Right forelimb (tissue), 1 donor: ENCODE measurements at places on chromosomes 11 and 22.

DNA sequence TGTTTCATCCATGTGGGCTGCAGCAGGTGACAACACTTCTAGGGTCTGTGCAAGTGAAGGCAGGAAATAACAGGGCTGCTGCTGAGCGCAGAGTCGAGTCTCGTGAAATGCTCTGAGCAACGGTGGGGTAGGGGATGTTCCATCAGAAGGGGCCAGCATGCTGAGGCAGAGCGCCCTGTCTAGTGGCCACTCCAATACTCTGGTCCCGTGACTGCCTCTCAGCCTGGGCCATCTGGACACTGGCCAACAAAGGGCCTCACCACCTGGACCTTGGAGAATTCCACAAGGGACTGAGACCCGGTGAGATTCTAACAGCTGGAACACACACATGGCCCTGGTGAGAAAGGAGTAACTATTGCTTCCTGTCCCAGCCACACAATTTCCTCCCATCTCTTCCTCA, 375.7 kb downstream of the SHANK2 start:
- no peak for DNase-seq

GRCh38 chr11:83948200-83948599, 662.0 kb upstream of the CCDC90B start:
- DNase-seq = no peak

DNA sequence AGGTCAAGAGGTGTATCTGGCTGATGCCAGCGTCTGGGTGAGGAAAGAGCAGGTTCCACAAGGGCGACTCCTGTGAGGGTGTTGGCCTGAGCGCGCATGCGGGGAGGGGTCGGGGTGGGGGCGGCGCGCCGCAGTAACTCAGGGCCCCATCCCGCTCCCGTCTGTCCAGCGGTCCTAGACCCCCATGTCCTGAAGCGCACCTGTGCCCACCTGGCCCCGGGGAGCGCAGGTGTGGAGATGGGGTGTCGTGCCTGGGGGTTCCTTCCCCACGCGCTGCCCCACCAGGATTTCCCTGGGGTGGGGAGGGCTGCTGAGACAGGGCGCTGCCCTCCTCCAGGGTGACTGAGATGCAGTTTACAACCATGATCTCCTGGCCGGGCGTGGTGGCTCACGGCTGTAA, 20.9 kb downstream of the RNH1 start:
- no peak for DNase-seq

DNA sequence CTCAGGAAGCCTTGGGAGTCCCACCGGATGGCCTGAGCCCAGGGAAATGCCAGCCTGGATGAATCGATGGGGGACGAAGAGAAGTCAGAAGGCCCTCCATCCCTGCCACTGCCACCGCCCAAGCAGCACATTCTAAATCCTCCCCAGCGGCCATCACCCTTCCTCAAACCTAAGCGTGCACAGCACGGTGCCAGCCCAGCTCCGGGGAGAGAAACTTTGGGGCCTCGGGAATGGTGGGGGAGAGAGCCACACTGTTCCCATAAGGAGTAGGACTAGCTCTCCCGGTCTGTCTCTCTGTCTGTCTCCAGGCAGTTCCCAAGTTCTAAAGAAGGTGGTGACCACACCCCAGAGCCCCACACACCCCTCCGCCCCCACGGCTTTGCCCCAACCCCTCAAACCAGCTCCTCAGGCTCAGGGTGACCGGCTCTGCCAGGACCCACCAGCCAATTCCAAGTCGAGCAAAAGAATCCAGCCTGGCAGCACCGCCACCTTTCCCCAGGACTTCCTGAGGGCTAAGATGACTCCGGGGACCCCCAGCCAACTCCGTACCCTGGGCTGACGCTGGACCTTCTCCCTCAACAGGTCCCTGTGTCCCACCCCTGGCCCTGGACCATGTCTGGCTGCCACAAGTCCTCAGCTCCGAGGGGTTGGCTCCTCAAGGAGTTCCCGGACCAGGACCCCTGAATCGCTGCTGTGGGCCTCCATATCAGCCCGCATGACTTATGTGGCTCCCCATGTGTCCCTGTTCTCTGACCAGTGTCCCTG, 2.7 kb downstream of the AHNAK start:
- DNase-seq = peak; percentile 55

- DNase-seq = no peak
These were observed at the start of gene OR52L1 for GRCh38 chr11:5986885-5987284. Gene OR52L1 (minus strand): TSS chr11:5986985. CDS start chr11:5986930, 55 bp downstream.

DNA sequence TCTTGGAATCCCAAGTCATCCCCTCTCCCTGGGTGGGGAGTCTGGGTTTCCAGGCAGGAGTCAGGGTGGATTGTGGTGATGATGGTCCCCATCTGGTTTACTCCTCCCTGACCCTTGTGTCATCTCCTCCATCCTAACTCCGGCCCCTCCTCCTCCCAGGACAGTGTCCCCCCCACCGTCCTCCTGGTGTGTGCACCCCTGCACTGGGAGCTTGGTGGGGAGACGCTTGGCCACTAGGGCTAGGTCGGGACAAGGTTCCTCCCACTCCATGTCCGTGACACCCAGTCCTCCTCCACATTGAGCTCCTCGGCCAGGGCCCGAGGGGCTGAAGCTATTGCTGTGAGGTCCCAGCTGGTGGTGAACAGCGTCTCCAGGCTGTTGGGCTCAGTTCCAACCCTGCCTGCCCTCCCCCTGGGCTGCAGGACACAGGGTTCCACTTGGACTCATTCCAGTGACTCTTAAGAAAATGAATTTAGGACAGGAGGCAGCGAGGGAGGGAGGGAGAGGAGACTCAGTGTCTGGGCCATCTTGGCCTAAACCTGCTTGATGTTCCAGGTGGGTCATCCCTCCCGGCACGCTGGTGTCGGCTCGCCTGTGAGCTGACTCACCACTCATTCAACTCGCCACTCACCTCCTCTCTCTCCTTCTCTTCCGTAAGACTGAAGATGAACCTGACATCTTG, 433.2 kb downstream of the TBC1D22A start:
- peak; percentile 35 for DNase-seq

DNA sequence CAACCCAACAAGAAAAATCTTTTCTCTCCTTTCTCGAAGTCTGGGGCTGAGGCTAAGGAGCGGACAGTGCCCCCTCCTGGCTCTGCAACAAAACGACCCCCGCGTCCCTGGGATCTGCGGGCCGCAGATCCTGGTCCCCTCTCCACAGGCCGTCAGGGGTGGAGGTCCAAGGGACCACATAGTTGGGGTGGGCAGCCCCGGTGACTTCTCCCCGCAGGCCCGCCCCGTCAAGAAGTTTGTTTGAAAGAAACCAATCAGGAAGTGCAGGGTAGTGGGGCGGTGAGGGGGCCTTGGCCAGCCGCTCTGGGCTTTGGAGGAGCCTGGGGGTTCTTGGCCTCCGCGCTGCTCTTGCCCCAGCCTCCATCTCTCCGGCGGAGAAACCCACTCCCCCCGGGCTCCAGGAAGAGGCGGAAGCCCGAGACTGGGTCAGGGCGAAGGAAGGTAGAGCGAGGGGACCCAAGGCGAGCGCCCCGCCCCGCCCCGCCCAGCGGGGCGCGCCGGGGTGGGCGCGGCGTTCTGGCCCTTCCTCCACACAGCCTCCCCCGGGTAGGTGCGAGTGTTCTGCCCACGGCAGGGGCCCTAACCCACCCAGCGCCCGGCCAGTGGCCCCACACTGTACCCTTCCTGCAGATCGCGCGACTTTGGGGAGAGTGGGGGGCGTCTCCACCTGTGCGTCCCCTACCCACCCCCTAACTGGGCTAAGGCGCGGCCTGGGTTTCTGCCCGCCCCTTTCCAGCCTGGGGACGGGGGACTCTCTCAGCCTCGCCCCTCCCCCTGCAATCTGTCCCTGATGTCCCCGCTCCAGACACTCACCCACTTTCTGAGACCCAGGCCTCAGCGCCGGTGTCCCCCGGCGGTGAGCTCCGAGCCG, 1.3 kb downstream of the TP53I11 start:
- DNase-seq = no peak

DNA sequence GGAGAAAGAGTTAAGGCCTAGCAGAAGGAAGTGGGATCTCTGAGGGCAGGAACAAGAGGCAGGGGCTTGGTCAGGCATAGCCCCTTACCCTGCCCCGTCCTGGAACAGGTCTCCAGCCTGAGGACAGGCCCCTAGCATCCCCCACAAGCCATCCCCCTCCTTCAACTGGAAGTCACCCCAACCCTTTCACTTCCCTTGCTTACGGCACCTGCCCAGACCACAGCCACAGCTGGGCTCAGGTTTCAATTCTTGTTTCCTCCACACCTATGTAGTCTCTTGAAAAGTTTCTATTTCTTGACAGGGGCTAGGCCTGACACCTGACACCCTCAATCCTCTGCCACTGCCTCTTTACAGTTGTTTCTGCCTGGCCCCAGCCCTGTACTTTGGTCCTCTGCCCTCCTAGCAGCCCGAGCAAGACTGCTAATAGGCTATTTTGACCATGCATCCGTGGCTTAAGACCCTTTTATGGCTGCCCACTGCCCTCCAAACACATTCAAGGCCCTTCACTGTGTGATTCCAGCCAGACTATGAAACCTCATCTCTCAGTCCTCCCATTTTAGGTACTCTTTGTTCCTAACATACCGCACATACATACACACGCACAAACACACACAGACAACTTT, 10.9 kb upstream of the FCHSD2 start:
- no peak for DNase-seq

- DNase-seq = peak; percentile 91
These were observed 61.8 kb downstream of the SLC22A12 start for GRCh38 chr11:64652586-64653387.

- DNase-seq = no peak
These were observed 33.1 kb downstream of the EHF start for GRCh38 chr11:34653851-34654482.

GRCh38 chr11:26820739-26821138, 98.9 kb upstream of the SLC5A12 start:
- no peak for DNase-seq
